ENCODE measurements at places on chromosomes 4 and X.

DNA sequence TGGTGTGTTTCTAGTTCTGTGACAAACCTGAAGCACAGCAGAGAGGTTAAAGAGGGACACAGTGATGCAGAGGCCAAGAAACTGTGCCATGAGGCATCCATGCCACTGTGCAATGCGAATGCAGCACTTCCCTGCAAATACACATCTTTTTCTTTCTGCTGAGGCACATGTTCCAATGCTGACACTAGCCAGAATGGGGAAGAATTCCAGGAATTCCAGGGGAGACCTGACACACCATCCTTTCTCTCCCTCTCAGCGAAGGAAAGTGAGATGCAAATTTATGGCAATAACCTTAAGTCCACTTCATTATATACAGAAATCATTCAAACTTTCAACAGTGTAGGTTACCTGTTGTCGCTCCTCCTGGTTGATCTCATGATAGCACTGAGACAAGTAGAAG is 204.8 kb downstream of the LDB2 start:
- no peak for DNase-seq

- no peak for DNase-seq
Observed at GRCh38 chr4:40355131-40355530, 20.0 kb downstream of the CHRNA9 start.

- DNase-seq, result no peak
Observed at GRCh38 chr4:19693936-19694570, 557.7 kb upstream of the SLIT2 start.

DNA sequence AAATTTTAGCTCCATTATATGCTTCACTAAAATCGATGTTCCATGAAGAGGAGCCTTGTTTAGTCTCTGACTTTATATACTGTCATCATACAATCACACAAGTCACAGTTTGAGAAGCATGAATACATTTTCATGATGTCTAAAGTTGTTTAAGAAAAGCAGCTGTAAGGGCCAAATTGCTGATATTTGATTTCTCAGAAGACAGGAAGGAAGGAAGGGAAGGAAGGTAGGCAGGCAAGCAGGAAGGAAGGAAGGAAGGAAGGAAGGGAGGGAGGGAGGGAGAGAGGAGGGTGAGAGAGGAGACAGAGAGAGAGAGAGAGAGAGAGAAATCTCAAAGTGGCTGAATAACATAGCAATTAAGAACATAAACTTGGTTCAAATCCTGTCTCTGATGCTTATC is 153.7 kb downstream of the RTL9 start:
- DNase-seq, result no peak

DNA sequence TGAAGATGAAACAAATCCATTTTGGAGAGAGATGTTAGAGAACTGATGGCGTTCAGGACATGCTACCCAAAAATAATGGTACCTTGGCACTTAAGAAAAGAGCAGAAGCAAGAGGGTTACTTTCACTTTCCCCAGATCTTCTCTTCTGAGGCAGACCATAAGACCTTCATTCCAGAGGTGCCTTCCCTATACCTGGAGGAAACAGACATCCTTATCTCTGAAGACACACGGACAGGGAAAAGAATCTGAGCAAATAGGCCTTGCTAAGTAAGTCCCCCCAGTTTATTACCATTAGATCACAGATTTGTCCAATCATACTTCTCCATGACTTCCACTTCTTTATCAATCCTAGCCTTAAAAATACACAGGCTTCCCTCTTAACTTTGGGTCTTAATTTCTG is 2.0 kb upstream of the FGF2 start:
- DNase-seq, result no peak

GRCh38 chr4:184417802-184418511 is 56.4 kb downstream of the IRF2 start:
- DNase-seq, result peak; percentile 64

GRCh38 chr4:25531272-25531671 is 124.4 kb upstream of the SLC34A2 start:
- no peak for DNase-seq

DNA sequence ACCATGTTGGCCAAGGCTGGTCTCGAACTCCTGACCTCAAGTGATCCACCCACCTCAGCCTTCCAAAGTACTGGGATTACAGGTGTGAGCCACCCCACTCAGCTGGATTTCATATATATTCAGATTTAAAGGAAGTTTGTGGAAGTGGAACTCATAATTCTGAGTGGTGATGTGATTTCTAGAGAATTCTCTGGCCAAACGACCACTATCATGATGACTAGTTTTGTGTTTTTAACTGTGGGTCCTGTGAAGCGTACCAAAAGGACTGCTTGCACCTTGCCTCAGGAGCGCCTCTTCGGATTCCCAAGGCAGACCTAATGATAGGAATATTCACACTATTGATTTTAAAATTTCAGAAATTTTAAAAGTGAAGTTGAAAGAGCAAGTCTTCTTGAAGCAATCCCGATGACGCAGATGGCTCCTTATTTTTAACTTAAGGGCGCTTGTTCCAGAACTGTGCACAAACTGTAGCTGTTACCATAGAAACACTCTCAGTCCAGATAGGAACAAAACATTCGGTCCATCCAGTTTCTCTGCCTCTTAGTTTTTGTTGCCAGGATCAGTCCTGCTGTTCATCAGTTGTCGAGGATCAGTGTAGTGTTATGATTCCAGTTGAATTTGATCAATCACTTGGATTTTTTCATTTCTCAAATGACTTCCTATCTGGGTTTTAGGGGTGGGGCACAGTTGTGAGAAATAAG is 51.7 kb upstream of the CLCN4 start:
- DNase-seq, result no peak

- DNase-seq, result peak; percentile 42
Observed at GRCh38 chr4:79232540-79232939, 93.3 kb downstream of the NAA11 start.

- DNase-seq, result no peak
Observed at GRCh38 chr4:105496899-105497298, 23.0 kb upstream of the PPA2 start.

- DNase-seq, result no peak
Observed at GRCh38 chrX:72054779-72055489, 76.8 kb downstream of the RTL5 start.

GRCh38 chr4:148923881-148924280 is 481.7 kb upstream of the NR3C2 start:
- DNase-seq, result no peak

DNA sequence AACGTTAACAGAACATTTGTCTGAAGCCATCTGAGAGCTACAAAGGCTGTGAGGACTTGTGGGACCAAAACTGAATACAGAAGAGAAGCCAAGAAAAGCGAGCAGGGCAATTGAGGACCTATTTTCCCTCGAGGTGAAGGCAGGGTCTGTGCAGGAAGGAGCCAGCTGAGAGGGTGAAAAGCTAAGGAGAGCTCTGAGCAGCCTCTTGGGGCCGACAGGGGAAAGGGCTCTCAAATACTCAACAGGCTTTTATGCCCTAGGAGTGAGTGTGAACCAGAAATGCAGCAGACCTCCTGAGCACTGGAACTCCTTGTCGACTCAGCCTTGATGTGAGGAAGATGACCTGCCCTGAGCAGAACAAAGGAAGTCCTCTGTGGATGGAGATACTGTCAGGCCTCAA is 54.2 kb downstream of the C4orf50 start:
- DNase-seq, result no peak

DNA sequence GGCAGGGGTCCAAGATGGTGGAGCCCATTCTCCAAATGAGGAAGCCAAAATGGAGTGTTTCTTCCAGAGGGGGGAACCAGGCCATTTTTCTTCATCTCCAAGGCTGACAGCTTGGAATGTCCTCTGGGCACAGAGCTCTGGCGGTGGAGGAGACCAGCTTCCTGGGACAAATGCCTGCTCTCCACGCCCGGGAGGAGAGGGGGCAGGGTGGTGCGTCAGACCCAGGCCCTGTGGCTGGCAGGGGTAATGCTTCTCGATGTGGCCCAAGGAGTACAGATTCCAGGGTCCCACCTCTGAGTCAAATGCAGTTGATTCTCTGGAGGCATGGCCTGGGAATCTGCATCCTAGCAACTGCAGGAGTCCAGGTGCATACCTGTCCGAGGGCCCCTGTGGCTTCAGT is 44.6 kb upstream of the ADRA2C start:
- DNase-seq, result no peak

- no peak for DNase-seq
Observed at GRCh38 chrX:45164995-45165394, 35.7 kb downstream of the DIPK2B start.

GRCh38 chr4:106530821-106531220 is 162.2 kb upstream of the GIMD1 start:
- DNase-seq, result peak; percentile 81

- no peak for DNase-seq
Observed at GRCh38 chr4:587671-588350, 11.7 kb upstream of the TMEM271 start.

All from fibroblast of skin of left quadriceps (primary cell).